ENCODE measurements at places on chromosomes 5 and 9.

- no peak for DNase-seq
These were observed 26.3 kb downstream of the PAM start for GRCh38 chr5:102781359-102781758.

- DNase-seq, result no peak
These were observed 392.5 kb upstream of the RPS23 start for GRCh38 chr5:82670692-82671091.

- no peak for DNase-seq
These were observed 79.1 kb downstream of the WDR41 start for GRCh38 chr5:77413049-77413448.

- no peak for DNase-seq
These were observed 141.1 kb upstream of the IRX2 start for GRCh38 chr5:2892466-2893000.

GRCh38 chr5:38121420-38121819 lies 136.9 kb upstream of the EGFLAM start:
- no peak for DNase-seq
